ENCODE measurements at places on chromosomes 5 and 9.

DNA sequence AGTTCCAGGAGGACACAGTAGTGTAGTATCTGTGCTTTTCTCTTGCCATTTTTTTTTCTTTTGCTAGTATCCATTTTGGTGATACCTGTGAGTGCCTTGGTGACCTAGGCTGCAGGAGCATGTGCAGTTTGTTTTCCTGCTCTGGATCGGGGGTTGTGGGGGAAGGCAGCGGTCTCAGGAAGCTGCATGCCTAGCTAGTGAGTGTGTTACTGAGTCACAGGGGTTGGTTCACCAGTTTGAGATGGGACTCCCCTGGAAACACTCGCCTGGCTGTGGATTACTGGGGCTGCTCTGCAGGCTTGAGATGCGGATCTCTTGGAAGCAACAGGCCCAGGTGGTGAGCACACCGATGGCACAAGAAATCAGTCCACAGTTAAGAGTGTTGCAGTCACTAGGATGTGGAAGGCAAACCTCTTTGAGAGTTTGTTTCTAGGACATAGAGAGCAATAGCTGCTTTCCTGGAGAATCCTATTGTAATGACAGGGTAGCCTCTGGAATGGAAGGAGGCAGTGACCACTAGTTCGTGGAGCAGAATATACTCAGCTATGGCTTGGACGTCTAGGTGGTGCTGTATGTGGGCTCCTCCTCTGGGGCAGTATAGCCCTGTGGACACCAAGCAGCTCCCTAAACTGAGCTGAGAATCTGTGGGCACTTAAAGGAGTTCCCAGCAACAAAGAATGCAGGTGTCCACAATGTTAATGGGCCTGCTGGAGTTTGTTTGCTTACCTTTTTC, 20.0 kb upstream of the SPATA31E1 start:
- DNase-seq = no peak

GRCh38 chr5:133694181-133694831, 82.0 kb upstream of the FSTL4 start:
- no peak for DNase-seq

- no peak for DNase-seq
Observed at GRCh38 chr9:12794101-12794799, 19.4 kb downstream of the LURAP1L start.

- DNase-seq = no peak
Observed at GRCh38 chr9:21801683-21802417, 586 bp upstream of the MTAP start.

- no peak for DNase-seq
Observed at GRCh38 chr9:70113403-70114022, 69.9 kb downstream of the MAMDC2 start.

- no peak for DNase-seq
Observed at GRCh38 chr5:177553671-177554429, 513 bp downstream of the FAM193B start.

- no peak for DNase-seq
Observed at GRCh38 chr5:137734331-137734730, 1.6 kb downstream of the KLHL3 start.

DNA sequence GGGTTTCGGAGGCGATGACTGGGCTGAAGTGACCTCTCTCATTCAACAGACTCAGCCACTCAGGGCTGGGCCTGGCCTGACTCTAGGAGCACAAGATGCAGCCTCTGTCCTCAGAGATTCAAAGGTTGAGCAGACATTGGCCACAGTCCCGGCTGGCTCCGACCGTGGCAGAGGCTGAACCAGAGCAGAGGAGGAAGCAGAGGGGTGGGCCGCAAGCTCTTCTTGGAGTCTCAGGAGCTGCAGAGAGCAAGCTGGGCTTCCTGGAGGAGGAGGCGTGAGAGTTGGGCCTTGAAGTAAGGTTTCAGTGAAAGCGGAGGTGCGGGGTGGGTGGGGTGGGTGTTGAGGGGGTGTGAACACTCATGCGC, 37.6 kb downstream of the ALG2 start:
- DNase-seq = no peak

DNA sequence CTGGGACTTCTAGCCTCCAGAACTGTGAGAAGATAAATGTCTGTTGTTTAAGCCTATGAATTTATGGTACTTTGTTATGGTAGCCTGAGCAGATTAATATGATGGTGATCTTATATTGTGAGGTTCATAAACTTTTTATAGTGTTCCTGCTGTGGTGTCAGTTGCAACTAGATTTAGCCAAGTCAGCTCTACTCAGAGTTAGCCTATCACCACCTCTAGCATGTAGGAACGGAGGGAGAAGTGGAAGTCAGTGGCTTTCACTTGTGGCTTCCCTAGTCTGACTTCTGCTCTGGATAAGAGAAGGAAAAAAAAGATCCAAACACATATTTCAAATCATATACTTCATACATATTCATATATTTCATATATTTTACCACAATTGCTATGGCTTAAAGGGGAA, 6.6 kb downstream of the POC5 start:
- DNase-seq = no peak

GRCh38 chr5:44691802-44692201, 116.9 kb upstream of the MRPS30 start:
- no peak for DNase-seq

GRCh38 chr5:10409504-10409903, 32.2 kb upstream of the ROPN1L start:
- no peak for DNase-seq

DNA sequence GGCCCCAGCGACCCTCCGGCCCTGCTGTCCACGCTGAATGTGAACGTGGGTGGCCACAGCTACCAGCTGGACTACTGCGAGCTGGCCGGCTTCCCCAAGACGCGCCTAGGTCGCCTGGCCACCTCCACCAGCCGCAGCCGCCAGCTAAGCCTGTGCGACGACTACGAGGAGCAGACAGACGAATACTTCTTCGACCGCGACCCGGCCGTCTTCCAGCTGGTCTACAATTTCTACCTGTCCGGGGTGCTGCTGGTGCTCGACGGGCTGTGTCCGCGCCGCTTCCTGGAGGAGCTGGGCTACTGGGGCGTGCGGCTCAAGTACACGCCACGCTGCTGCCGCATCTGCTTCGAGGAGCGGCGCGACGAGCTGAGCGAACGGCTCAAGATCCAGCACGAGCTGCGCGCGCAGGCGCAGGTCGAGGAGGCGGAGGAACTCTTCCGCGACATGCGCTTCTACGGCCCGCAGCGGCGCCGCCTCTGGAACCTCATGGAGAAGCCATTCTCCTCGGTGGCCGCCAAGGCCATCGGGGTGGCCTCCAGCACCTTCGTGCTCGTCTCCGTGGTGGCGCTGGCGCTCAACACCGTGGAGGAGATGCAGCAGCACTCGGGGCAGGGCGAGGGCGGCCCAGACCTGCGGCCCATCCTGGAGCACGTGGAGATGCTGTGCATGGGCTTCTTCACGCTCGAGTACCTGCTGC, 839 bp downstream of the KCNV2 start:
- DNase-seq = no peak

GRCh38 chr5:175800656-175801081, 70.7 kb upstream of the CPLX2 start:
- DNase-seq = no peak

DNA sequence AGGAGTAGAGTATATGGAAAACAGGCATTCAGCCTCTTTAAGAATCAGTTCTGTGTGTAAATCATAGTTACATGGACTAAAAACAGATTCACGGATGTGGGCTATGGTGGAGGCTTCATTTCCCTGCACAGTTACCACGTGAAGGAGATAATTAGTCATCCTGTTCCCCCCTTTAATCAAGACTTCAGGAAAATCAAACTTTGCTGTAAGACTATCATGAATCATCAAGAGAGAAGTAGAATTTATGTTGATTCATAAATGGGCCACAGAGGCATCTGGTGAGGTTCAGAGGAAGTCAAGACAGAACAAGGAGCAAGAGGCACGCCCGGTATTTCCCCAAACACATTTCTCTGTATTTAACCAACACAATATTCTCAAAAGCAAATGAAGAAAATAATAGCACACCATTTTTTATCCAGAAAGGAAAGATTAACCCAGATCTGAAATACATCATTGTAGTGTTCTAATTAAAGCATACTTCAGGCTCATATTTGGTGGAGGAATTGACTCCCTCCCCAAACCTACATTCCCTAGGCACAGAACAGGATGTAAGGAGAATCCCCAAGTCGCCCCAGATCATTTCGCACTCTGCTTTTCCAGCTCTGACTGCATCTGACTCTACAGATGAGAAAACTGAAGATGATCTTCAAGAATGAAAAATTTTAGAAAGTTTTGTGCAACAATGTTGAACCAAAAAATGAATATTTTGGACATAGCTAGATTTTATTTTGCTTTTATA, 175.8 kb upstream of the GAS1 start:
- no peak for DNase-seq

- DNase-seq = no peak
Observed at GRCh38 chr5:53545744-53546143, 14.7 kb upstream of the NDUFS4 start.

DNA sequence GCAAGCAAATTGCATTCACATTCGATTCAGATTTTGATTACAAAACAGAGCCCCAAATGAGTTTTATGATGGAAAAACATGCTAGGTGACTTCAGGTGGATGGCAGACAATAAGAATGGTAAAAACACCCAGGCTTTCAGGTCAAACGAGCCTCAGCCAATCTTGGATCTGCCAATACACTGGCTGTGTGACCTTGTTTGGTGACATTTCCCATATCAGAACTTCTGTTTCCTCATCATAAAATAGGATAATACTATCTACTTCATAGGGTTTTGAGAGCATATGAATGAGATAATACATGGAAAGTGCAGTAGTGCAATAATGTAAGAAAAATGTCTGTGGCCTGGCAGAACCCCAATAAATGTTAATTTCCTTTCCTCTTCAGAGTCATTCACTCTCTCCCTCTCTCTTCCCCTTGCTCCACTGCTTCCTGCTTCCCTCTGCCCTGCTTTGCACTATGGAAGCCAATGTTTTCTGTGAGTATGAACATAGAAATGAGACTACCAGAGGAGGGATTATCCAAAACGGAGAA, 54.7 kb downstream of the SH3RF2 start:
- no peak for DNase-seq

- DNase-seq = no peak
Observed at GRCh38 chr5:128111818-128112448, 28.4 kb downstream of the SLC12A2 start.

DNA sequence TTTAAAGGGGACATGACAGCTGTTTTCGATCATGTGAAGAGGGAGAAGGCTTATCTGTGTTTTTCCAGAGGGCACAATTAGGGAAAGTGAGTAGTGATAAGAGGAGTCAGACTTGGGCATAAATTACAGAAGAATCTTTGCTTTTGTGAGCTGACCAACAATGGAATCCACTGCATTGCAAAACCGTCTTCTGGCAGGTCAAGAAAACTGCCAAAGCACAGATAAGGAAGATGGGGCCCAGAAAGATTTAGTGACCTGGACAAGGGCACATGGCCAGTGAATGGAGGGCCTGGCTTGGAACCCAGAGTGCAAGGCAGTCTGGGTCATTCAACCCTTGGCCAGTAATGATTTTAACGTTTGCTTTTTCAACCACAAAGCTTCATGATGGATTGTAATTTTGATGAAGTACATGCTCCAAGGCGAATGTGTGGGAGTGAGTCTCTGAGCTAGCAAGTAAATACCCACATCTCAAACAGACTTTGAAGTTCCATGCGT, 153.2 kb upstream of the MAST4 start:
- DNase-seq = no peak

- no peak for DNase-seq
Observed at GRCh38 chr9:92729735-92730155, 34.9 kb downstream of the BICD2 start.

GRCh38 chr9:130220352-130220751, 45.2 kb upstream of the HMCN2 start:
- DNase-seq = no peak

DNA sequence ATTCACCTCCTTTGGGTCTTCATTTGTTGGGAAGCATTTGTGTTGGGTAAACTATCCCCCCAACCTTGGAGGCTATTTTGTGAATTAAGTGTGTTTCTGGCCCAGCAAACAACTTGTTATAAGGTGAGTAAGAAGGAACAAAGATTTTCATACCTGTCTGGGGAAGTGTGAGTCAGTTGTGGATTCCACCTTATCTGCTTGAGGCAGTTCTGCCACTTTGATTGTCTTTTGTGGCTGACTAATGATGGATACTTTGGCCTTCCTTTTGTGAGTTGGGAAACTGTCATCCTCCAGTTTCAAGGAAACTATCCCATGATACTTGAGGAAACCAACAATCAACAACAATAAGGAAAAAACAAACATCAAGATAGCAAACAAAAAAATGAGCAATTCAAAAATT, 24.6 kb upstream of the CER1 start:
- no peak for DNase-seq

GRCh38 chr5:159102311-159102934, 2.7 kb upstream of the EBF1 start:
- no peak for DNase-seq

DNA sequence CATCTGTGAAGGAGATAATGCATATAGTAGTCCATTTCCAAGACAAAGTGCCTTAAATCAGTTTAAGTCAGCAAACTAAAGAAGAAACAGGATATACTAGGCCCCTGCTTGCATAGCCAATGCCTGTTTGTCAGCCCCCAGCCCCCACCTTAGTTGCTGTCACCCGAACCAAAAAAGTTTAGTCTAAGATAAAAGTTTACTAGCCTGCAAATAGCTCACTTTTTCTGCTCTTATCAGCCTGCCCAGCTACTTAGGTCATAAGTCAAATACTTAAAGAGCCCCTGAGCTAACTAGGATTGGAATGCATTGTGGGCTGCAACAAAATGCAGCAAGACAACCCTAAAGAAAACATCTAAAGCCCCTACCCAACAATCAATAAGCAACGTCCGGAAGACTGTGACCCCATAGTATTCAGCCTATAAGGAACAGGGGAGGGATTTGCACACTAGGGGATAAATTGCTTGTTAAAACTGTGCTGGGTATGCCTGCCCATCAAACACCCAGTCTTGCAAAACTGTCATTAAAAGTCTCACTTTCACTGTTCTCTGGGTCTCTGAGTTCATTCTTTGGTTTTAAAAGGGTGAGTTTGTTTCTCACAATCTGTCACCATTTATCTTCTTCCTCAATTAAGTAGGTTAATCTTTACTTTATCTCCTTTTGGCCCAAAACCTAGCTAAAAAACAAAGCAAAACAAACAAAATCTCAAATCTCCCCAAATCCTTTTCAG, 92.4 kb upstream of the CEP78 start:
- no peak for DNase-seq

DNA sequence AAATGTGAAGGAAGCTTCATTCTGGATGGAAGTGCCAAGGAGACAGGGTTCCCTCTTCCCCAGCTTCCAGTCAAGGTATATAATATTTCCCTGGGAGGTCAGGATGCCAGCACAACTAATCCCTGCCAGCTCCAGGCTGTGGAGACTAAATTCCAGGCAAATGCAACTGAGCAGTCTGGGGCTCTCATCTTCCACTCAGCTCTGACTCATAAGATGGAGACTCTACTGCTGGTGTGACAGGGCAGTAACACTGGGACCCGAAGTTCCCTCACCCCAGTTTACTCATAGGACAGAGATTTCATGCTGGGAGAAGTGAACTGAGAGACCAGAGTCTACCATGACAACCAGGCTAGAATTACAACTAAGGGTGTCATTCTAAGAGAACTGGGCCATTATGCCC, 235.4 kb downstream of the FSTL4 start:
- DNase-seq = no peak

- no peak for DNase-seq
Observed at GRCh38 chr9:95570150-95570549, 53.4 kb upstream of the PTCH1 start.
